DMS153 (cell line): ENCODE measurements at places on chromosomes 11 and 22.

- DNase-seq, result no peak
Observed at GRCh38 chr22:19893363-19893762, 38.7 kb upstream of the GNB1L start.

- peak; percentile 54 for DNase-seq
Observed at GRCh38 chr22:41181349-41182241, 23.5 kb upstream of the L3MBTL2 start.

DNA sequence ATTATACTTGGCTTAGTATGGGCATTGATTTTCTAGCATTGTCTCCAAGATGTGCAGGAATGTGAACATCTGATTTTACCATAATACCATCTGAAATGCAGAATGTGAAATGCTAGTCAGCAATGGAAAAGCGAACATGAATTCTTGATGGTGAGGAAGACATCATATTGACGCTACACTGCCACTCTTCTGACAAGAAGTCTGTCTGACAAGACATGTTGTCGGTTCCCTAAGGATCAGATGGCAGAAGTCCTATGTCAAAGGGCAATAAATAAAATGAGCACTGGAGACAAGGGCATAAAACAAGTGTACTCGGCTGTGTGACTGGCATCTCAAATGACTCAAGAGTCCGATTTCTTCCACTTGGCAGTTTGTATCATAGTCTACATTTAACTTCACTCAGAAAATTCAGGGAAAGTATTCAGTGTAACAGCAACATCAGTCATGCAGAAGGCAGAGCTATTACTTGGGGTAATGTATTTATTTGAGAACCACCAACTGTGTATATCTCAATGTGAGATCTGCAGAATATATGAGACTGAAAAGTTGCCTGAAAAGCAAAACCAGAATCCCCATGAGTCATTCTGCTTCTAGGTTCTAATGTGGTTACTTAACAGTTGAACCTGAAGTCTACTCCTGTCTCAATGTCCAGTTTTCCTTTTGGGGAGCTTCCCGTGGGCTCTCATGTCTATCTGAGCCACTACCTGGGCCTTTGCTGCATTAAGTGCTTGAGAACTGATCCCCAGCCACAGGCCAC is 51.5 kb downstream of the SLC17A6 start:
- no peak for DNase-seq

- no peak for DNase-seq
Observed at GRCh38 chr11:10488121-10488933, 33.3 kb downstream of the AMPD3 start.

- DNase-seq, result no peak
Observed at GRCh38 chr11:10295064-10295901, 1.3 kb upstream of the SBF2 start.

DNA sequence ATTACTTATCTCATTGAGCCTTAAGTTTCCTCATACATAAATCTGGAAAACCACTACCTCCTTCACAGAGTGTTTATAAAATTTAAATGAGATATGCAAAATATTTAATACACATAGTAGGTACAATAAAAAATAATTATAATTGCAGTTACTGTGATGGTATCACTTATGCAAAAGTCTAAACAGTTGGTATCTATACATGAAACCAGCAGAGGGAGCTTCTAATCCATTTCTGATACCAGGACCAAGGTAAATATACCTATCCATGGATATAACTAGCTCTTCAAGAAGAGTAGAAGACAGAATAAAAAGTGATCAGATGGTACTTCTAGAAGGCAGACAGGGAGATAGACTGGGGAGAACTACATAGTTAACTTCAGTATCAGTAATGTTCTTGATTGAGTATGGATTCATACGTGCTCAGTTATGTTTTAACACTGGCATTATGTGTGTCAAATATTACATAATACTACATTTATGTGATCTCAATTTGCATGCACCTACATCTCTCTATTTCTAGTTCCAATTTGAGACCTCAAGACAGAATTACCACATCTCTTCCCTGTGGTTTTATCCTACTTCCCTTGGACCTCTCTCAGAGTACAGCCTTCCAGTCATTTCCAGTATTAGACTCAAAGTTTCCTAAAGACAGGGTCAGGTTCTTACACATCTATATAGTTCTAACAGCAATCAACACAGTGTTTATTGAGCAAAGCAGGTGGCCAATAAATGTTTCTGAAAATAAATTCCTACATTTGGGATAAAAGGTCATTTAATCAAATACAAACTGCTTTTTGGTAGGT is 13.7 kb upstream of the TSG101 start:
- DNase-seq, result peak; percentile 25

DNA sequence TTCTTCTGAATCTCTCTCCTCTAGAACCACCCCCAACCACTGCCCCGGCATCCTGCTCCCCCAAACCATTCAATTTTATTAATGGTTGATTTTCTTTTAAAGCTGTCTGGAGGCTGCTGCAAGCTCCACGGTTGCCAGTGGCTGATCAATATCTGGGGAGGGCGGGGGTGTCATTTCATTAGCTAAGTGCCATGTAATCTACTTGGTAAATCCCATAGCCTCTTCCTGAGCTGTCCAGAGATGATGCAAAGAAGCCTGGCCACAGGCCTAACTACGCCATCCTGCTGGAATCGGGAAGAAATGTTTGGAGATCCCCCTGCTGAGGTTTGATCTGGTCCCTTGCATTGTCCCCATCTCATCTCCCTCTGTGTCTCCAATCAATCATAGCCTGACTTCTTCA is 440.1 kb downstream of the MIAT start:
- DNase-seq, result no peak

DNA sequence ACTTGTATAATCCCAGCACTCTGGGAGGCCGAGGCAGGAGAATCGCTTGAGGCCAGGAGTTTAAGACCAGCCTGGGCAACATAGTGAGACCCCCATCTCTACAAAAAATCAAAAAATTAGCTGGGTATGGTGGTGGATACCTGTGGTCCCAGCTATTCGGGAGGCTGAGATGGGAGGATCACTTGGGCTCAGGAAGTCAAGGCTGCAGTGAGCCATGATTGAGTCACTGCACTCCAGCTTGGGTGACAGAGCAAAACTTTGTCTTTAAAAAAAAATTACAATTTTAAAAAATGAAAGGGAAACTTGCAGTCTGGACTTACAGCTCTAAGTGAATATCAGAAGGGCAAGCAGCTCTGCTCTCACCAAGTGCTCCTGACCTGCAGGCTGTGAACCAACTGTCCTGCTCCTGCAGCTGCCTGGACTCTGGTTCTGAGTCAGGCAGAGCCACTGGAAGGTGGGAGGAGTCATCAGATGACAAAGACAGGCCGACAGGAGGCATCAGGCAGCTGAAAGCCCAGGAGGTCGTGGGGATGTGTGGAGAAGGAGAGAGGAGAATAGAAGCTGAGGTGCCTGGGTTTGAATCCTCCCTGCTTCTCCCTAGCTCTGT is 9.6 kb downstream of the SMTNL1 start:
- no peak for DNase-seq

DNA sequence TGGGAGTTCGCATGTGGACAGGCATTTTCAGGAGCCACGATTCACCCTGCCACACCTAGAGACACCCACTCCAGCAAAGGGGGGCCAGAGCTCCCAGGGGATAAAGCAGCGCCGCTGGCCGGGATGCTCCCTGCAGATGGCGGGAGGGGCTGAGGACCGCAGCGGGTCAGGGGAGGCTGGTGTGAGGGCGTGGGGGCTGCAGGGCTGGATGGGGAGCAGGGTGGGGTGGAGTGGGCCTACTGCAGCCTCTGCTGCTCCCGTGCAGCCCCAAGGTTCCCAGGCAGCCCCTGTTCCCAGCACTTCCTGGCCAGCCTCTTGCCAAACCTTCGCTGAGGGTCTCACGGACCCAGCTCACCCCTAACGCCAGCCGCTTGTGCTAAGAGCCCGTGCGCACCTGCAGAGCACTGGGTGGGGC is 13.0 kb downstream of the MUC5B start:
- no peak for DNase-seq

GRCh38 chr11:71432761-71433647 is 15.2 kb downstream of the DHCR7 start:
- DNase-seq, result no peak

DNA sequence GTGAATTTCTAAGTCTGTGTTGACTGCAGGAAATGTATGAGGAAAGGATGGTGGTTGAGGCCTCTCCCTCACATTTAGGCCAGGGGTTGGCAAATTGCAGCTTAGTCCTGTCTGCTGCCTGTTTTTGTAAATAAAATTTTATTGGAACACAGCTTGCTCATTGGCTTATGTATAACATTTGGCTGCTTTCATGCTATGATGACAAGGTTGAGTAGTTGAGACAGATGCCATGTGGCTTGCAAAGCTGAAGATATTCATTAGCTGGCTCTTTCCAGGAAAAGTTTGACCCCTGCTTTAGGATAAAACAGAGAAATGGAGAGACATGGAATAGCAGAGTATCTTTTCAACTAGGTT is 46.2 kb downstream of the BCR start:
- DNase-seq, result no peak

DNA sequence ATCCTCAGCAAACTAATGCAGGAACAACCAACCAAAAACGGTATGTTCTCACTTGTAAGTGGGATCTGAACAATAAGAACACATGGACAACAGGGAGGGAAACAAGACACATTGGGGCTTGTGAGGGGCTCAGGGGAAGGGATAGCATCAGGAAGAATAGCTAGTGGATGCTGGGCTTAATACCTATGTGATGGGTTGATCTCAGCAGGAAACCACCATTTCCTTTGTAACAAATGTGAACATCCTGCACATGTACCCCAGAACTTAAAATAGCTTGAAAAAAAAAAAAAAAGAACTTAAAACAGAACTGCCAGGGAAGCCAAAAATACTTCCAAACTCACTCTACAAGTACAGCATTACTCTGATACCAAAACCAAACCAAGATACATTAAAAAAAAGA is 33.8 kb downstream of the CASP4 start:
- DNase-seq, result no peak

GRCh38 chr11:35292279-35292678 is 127.1 kb downstream of the SLC1A2 start:
- peak; percentile 79 for DNase-seq

- no peak for DNase-seq
Observed at GRCh38 chr11:46987183-46987582, 50.6 kb downstream of the CSTPP1 start.

GRCh38 chr11:93740031-93740729 is 1.1 kb downstream of the TAF1D start:
- DNase-seq, result no peak

- DNase-seq, result peak; percentile 80
Observed at GRCh38 chr22:40009951-40010671, 15.4 kb downstream of the FAM83F start.
